ENCODE measurements at places on chromosomes 3 and 15.
A peak's percentile ranks its signal among the peaks of the same experiment; 100 is the strongest.

- DNase-seq: no peak
These were observed 20.9 kb downstream of the KAT2B start for GRCh38 chr3:20060974-20061685.

DNA sequence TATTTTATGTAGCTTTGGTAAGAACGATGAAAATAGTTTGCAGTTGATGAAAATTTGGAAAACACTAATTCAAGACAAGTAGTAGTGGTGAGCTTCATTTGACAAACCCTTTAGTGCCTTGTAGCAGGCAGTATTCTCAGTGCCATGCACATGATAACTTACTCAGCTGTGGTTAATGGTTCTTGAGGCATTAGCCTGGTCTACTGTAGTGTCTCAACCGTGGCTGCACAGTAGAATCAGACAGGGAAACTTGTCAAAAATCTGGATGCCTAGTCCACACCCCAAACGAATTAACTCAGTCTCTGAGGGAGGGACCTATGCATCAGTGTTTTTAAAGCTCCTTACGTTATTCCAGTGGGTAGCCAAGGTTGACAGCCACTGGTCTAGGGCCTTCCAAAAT lies 45.4 kb downstream of the PSMD6 start:
- DNase-seq: no peak

GRCh38 chr15:81326466-81327212 lies 2.7 kb upstream of the STARD5 start:
- DNase-seq: no peak

DNA sequence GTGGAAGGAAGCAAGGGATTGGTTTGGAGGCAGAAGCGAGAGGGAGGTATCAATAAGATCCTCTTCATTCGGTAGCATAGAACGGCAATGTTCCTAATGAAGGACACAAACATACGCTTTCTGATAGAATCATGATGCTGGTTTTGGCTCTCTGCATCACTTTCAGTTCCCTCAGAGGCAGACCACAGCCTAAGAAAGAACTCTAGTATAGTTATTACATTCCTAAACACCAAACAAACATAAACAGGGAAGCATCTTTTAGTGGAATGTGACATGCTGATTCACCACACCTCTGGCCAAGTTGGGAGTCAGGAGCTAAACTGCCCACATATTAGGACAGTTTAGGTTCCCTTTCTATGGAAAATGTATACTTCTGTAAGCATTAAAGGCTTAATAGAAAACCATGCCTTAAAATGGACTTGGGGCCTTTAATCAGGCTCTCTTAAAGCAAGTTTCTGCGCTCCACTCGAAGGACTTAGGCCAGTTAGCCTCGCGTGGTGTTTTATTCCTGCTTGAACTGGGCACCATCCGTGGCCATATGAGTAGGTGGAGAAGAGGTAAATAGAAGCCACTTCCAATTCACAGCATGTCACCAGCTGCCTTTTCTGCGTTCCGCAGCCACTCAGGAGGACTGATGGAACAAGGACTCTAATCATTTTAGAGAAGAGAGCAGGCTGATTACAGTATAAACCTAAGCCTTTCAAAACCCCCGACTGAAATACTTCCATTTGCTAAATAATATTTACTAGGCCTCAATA lies 53.7 kb downstream of the CD47 start:
- peak; percentile 34 for DNase-seq

DNA sequence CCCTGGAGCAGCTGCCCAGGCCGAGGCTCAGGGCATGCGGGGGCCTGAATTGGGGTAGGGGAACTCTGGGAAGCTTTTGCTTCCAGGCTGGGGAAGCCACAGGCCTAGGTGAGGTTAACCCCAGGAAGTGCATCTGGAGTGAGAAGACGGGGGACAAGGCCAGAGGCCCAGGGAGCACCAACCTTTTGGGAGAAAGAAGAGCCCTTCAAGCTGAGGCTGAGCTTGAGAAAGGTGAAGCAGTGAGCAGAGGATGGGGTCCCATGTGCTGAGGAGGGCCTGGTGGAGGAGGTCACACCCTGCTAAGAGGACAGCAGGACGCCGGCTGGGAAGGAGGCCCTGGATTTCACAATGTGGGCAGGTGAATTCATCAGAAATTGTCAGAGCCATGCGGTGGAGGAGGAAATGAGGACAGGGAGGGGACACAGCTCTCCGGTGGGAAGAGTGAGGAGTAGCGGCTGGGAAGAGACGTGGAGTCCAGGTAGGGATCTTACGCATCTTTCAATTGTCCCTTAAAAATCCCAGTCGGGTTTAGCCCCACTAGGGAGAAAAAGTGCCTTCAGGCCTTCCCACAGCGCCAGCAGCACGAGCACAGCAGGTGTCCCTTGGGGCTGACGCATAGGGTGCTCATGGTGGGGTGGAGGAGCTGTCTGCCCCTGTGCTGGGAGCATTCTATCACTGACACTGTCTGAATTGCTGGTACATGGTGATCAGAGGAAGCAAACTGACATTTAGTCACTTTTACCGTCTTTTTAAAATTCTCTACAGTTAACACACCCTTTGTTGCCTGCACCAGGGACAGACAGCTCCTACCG lies 50.9 kb downstream of the HCN4 start:
- DNase-seq: no peak

DNA sequence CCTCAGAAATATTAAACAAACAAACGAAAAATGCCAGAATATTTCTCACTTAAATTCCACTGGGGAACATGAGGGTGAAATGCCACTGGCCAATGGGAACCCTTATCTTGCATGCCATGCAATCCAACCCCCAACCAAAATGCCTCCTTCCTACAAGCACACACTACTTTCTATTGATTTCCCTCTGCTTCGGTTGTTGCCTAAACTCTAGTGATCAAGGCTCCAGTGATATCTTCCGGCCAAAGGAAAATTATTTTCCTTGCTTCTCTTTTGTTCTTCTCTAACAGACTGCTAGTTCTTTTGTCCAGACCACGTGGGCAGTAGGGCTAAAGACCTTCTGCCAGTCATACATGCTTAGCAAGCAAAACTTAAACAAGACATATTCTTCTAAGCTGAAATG lies 115.7 kb downstream of the TMCC1 start:
- DNase-seq: no peak

DNA sequence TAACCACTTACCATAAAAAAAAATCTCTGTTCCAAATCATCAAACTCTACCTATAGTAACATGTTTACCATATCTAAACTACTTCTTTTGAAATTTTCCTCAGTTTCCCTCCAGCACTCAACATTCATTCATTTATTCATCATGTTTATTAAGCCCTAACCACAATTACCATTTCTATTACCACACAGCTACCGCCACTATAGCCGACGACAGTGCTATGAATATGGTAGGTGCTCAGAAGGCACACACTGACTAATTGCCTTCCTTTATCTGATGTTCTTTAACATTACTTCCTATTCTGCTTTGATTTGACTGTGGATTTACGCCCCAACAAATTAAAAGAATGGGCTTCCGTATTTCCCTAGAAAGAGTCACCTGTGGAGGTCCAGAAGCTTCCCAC lies 43.9 kb downstream of the GUCA1C start:
- DNase-seq: no peak

- DNase-seq: no peak
These were observed 629.2 kb upstream of the ZNF385D start for GRCh38 chr3:22380253-22380652.

- peak; percentile 50 for DNase-seq
These were observed 30.8 kb downstream of the DNAH1 start for GRCh38 chr3:52346623-52347530.

DNA sequence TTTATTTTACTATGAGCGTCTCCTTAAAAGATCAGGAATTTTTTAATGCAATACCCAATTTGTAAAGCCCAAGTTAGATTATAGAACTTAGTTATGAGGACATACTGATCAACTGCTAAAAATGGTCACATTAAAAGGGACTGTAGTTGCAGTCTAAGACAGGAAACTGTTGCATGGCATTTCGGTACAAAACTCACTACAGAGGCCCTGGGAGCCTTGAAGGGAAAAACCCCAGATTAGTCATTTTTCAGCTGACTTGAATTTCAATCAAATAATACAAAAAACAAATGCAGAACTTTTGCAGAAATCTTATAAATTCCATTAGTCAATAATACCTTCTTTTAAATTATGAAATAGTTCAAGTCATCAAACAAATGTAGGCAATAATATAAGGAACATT lies 6.9 kb upstream of the PTX3 start:
- peak; percentile 30 for DNase-seq

GRCh38 chr3:125023833-125024555 lies 31.8 kb downstream of the HEG1 start:
- DNase-seq: no peak

DNA sequence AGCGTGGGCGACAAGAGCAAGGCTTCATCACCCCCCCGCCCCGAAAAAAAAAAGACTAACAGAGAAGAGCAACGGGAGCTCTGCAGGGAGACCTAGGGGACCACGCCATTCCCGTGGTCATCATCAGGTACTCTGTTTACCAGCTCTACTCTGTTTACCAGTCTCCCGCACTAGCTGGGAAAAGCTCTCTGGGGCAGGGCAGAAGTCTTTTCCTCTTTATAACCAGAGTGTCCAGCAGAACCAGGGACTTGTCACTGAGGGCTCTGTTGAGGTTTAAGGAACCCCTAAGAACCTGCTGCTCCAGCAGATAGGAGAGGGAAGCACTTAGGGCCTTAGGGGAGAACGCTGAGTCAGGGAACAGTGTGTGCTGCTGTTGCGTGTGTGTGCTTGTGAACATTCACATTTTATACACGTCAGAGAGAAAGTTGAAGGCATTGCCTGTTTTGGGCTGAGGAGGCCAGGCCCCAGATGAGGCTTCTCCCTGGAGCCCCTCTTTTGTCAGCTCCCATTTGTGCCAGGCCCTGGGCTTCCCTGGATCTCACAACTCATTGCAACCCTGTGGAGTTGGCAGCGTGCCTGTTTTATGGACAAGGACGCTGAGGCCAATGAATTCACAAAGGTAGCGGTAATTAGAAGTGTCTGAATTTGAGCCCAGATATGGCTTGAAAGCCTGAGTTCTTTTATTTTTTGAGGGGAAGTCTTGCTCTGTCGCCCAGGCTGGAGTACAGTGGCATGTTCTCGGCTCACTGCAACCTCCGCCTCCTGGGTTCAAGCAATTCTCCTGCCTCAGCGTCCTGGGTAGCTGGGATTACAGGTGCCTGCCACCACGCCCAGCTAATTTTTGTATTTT lies 24.2 kb upstream of the ERICH6 start:
- no peak for DNase-seq

GRCh38 chr15:37105889-37106288 lies 5.5 kb upstream of the MEIS2 start:
- no peak for DNase-seq

DNA sequence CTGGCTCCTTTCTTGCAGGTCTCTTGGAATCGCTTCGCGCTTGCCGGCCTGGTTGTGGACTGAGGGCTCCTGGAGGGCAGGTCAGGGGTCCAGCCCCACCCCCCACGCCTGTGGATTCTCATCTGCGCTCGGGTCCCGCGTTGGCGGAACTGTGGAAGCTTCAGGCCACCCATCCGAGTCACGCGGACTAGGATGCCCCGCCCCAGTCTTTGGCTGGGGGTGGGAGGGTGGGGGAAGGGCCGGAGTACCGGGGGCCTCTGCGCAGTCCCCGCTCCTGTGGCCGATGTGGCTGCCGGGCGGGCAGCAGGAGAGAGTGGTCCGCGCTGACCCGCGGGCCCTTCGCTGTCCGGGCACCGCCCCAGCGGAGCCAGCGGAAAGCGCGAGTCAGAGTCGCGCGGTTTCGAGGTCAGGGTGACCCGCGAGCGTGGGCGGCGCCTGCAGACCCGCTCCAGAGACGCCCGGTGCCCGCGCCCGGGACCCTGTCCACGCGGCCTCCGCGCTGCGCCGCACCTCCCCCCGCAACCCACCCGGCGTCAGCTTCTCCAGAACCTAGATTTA lies 114.2 kb downstream of the KLF13 start:
- DNase-seq: peak; percentile 31

DNA sequence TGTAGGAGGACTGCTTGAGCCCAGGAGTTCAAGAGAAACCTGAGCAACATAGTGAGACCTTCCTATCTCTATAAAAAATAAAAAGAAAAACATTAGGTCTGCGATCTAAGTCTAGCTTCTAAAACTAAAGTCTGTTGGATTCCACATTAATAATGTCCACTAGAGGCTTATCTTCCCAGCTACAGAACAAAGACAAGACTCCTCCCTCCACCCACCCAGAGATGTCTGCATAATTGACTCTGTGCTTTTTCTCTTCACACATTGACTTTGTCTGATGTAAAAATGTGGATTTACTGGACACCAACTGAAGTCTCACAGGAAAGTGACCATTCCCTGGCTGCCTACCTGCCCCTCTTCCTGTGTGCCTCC lies 91.8 kb downstream of the ATP10A start:
- no peak for DNase-seq

DNA sequence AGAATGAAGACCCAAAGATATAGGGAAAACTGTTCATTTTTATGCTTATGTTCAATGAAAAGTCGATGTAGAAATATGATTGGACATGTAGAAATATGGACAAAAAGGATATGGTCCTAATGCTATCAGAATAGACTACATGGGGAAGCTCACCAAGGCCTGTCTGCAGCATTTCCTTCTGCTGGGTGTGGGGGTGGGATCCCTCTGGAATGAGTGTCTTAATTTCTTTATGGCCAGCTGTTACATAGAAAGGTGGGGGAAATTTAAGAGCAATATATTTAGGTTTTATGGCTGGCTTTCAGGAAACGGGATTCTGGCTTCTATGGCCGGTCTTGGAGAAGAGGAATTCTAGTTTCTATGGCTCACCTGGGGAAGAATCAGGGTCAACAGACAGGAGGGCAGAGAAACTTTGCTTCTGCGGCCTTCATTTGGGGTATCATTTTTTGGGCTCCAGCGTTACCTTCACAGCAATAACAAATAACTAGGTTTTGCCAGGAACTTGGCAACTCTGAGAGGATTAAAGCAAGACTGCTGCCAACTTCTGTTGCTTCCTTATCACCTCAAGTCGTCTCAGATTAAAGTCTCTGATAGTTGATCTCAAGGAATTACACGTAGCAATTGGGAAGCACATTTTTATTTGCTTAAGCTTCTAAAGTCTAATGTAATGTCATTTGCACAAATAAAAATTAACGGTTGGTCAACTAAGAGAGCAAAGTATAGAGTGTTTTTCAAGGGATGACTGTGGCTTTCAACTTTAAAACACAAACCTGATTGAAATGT lies 57.0 kb upstream of the GATM start:
- no peak for DNase-seq

DNA sequence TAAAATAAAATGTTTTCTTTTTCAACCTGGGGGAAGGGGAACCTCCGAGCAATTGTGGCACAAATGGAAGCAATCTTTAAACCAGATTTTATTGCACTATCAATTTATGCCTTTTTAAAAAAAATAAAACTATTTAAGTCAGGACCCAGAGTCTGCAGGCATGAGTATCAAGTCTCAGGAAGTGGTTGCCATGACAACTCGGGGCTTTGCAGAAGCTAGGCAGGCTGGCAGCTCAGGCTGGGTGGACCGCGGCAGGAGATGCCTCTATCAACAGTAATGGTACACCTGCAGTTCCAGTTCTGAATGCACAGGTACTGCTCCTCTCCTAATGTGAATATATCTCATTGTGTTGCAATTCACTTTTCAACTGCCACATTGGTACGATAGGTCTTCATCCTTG lies 447.7 kb downstream of the GABRG3 start:
- DNase-seq: peak; percentile 21

DNA sequence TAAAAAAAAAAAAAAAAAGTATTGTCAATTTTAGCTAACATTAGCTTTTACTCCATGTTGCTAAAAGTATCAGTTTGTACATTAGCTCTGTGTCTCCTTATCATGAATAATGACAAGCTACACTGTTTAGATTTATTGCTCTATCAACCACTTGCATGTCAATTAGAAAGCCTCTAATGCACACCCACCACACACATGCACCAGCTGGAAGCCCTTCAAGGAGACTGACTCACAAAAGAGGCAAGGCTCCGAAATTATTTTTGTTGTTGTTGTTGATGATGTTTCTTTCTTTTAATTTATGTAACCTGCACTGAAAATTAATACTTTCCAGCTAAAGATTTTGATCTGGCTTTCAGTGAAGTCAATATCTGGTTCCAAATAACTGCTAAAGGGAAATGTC lies 71.5 kb downstream of the ETFA start:
- DNase-seq: no peak

All from fibroblast of skin of right biceps (primary cell).